Stomach (tissue), 19 donors: ENCODE measurements at places on chromosomes 1 and 21. TPM values are rescaled to one million over a fixed set of nuclear protein-coding genes. Genes with fewer than 3 reads are reported as not detected.

The INSRR gene
- not detected for total RNA-seq

The RBM11 gene
- total RNA-seq, result 1.2 TPM

The LCA5L gene
- not detected for total RNA-seq

GRCh38 chr21:31977816-31978215 lies 105.0 kb downstream of the HUNK start:
- peaks cover 5% of the 10 kb centered on the region for H3K36me3 ChIP-seq
- no peak for DNase-seq
- H3K4me1 ChIP-seq, result no peaks in the 10 kb centered on the region

DNA sequence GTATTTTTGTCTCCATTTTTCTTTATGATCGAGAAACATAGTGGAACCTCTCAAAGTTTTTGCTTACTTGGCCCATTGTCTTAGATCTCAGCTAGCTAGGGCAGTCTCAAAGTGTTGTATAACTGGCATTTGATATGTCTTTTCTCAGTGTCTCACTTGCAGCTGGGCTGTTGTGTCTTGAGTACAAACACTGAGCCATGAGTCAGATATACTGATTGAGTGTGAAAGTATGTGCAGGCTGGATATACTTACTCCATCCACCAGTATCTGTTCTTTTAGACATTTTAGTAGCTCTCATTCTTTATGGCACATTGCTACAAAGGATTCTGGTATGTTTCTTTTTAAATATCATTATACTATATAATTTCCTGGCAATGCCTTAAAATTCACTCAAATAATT lies 14.3 kb upstream of the GPR52 start:
- no peak for DNase-seq
- no peak overlapping the region for H3K4me3 ChIP-seq
- H3K36me3 ChIP-seq, result no peaks in the 10 kb centered on the region
- no peak overlapping the region for H3K27ac ChIP-seq

- peaks cover 30% of the 10 kb centered on the region for H3K4me1 ChIP-seq
- no peak overlapping the region for H3K27ac ChIP-seq
- H3K4me3 ChIP-seq, result no peak overlapping the region
These were observed 1.3 kb downstream of the FYB2 start for GRCh38 chr1:56817716-56818463.

- no peaks in the 10 kb centered on the region for H3K4me1 ChIP-seq
- no peaks in the 10 kb centered on the region for H3K36me3 ChIP-seq
- DNase-seq, result no peak
- no peaks in the 10 kb centered on the region for H3K27me3 ChIP-seq
- H3K27ac ChIP-seq, result no peak overlapping the region
These were observed 3.0 kb downstream of the TFF2 start for GRCh38 chr21:42347601-42348327.

DNA sequence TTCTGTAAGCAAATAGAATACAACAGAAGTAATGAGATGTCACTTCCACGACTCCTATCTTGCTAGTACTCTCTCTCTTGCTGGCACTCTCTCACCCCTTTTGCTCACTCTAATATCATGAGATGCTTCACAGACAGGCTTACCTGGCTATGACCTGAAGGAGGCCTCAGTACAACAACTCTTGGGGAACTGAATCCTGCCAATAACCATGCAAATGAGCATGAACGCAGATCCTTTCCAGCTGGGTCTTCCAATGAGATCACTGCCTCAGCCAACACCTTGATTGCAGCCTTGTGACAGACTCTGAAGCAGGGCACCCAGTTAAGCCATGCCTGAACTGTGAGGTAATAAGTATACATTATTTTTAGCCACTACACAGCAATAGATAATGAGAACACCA lies 53.1 kb upstream of the ADAR start:
- no peaks in the 10 kb centered on the region for H3K4me1 ChIP-seq
- H3K27me3 ChIP-seq, result no peaks in the 10 kb centered on the region
- H3K36me3 ChIP-seq, result no peaks in the 10 kb centered on the region
- no peak for DNase-seq
- H3K27ac ChIP-seq, result no peak overlapping the region
- no peak overlapping the region for H3K4me3 ChIP-seq

GRCh38 chr1:112040891-112041740 lies 51.6 kb upstream of the KCND3 start:
- H3K27me3 ChIP-seq, result no peaks in the 10 kb centered on the region
- H3K36me3 ChIP-seq, result no peaks in the 10 kb centered on the region
- H3K27ac ChIP-seq, result no peak overlapping the region
- DNase-seq, result no peak

DNA sequence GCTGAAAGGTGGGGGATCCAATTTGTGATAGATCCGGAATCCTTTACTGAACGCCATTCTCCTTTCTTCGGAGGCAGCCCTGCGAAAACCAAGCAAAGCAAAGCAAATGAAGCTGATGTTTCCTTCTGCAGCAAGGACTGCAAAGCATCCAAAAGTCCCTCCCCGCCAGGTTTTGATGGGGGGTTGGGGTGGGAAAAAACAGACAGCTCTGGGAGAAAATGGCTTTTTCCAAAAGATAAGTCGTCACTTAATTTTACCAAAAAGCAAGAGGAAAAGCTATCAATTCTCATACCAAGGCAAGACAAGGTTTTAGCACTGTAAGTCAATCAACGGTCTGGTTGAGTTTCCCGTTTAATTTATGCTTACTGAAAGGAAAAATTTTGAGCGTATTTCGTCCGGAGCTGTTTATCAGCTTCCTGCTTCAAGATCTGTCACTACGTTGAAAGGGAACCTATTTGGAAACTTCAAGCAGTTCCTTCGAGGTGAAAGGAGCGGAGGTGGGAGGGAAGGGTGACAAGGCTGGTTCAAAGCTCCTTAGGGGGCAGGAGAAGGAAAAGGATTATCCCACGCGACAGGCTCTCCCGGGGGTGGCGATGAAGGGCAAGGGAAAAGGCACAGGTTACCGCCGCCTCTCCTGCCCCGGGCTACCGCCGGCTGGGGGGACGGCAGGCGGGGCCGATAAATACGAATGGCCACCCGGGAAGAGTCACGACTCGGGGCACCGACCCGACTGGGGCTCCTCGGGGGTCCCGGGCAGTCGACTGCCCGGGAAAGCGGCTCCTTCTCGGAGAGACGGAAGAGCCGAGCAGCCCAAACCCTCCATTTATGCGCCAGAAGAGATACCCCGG lies 750 bp downstream of the SYNJ1 start:
- H3K4me1 ChIP-seq, result peaks cover 23% of the 10 kb centered on the region
- H3K27me3 ChIP-seq, result no peaks in the 10 kb centered on the region
- H3K27ac ChIP-seq, result peak overlapping the region; percentile 94
- H3K36me3 ChIP-seq, result peaks cover 20% of the 10 kb centered on the region
